ENCODE measurements at places on chromosomes 2 and 18.

DNA sequence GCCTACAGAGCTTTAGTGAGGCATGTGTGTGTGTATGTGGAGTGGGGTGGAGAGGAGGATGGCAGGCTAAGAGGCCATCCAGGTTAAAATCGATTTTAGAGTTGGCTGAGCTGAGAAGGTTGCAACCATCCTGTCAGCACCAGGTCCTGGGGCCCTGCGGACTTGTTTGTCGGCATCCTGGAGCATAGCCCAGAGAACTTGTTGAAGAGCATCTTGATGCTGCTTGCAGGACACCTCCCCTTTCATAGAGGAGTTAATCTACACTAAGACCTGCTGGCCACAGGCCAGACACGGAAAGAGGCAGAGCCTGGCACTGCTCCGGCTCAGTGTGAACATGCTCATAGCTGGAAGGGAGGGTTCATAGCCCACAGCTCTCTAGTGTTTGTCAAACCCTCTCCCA lies 72.1 kb upstream of the RGPD5 start:
- DNase-seq = no peak

DNA sequence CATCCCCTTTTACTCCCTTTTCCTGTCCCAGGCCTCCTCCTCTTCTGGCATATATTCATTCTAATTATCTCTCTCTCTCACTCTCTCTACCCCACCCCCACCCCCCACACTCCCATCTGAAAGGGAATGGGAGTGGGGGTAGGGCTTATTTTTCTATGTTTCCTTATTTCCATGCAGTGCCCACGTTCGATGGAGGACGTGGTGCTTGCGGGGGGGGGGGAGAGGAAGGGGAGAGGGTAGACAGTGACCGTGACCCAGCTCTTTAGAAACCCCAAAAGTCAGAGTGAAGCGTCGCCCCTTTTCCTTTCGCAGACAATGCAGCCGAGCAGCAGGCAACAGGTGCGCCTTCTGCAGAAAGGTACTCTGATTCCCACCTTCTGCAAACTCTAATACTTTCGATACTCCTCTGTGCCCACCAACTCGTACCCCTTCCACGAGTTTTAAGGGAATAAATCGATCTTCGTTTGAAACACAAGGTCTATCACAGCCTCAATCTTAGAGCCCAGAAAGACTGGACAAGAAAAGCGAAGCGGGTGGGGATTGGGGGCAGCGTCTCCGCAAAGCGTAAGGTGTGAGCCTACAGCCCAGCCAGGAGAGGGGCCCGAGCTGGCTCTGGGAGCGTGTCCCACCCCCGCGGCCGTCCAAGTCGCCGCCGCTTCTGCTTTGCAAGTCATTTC lies 891 bp upstream of the NR4A2 start:
- no peak for DNase-seq

- DNase-seq = peak; percentile 66
These were observed 6.1 kb downstream of the MPV17 start for GRCh38 chr2:27316655-27317412.

GRCh38 chr2:65375723-65376122 lies 56.7 kb downstream of the SPRED2 start:
- DNase-seq = no peak

DNA sequence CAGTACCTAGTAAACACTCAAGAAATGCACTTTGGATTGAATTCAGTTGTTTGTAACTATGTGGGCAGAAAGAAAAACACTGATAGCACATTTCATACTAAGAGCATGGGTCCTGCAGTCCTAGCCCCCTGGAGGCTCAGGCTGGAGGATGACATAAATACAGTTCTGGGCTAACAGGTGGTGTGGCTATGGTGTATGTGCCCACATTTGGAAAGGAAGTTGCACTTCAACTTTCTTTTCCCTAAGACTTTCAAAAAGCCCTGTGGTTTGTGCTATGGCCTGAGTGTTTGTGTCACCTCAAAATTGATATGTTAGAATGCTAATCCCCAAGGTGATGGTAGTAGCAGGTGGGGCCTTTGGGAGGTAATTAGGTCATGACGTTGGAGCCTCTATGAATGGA lies 218.2 kb downstream of the CDCA7 start:
- no peak for DNase-seq

DNA sequence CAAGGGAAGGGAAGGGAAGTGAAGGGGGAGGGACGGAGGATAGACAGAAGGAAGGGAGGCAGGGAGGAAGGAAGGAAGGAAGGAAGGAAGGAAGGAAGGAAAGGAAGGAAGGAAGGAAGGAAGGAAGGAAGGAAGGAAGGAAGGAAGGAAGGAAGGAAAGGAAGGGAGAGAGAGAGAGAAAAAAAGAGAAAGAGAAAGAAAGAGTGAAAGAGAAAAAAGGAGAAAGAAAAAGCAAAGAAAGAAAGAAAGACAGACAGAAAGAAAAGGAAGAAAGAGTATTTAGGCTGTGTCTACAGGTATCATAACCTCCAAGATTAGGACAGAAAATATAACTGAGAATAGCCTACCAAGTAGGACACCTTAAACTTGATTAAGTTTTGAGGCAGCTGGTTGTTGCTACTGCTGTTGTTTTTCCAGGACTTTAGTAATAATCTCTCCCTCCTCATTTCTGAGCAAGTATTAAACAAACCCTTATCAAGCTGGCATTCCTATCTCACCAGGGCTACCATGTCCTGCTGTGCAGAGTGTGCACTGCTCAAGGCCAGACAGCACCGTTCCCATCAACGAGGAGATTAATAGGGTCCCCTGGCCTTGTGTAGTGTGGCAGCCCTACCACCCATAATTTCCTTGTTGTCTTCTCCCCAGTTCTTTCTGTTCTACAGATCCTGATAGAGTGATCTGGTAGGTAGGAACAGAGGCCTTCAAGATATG lies 90.5 kb upstream of the FHL2 start:
- no peak for DNase-seq

DNA sequence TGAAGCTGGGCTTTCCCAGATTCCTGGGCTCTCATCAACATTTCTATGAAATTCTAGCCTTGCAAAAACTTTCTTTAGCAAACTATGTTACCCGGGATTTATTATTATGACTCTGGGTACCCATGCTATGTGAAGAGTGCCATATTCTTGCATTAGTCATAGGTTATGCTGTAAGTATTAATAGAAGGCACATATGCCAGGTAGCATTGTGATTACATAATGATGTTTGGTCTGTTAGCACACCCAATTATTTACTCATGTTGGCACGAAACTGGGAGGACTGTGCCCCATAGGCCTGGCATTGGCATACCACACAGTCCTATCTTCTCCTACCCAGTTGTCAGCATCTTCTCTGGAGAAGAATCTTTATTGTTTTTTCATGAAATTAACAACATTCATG lies 171.0 kb downstream of the SLC4A3 start:
- no peak for DNase-seq

GRCh38 chr2:212904646-212905045 lies 246.8 kb downstream of the IKZF2 start:
- no peak for DNase-seq

- no peak for DNase-seq
These were observed 296.5 kb downstream of the NOL4 start for GRCh38 chr18:33928231-33928630.

DNA sequence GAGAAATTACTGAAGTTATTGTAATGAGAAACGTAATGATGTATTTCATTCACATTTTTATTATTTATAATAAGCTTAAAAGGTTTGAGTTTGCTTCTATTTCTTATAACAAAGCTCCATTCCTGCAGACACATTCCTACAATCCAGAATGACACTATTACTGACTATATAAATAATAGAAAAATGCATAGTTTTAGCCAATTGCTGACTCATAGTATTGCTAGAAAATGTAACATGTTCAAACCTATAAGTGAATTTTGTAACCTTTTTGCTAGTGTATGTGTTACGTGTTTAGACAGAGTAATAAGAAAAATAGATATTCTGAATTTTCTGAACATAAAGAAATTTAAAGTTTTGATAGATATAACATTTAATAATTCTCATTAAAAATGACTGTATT lies 9.3 kb upstream of the VWC2L start:
- DNase-seq = no peak

DNA sequence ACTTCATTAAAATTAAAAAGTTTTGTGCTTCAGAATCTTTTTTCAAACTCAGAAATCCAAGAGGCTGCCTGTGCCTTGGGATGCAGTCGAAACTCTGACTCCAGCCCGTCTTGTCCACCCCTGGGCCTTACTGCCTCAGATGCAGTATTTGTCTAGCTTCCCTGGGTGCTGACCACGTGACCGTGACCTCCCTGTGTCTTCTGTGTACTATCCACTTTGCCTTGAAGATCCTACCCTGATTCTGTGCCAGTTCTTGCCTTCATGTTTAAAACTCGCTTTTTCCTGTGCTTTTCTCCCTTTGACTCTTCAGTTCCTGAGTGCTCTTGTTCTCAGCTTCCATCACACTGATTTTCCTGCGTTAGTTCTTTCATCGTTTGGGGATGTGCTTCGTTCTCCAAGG lies 80.7 kb downstream of the ITGB1BP1 start:
- no peak for DNase-seq

DNA sequence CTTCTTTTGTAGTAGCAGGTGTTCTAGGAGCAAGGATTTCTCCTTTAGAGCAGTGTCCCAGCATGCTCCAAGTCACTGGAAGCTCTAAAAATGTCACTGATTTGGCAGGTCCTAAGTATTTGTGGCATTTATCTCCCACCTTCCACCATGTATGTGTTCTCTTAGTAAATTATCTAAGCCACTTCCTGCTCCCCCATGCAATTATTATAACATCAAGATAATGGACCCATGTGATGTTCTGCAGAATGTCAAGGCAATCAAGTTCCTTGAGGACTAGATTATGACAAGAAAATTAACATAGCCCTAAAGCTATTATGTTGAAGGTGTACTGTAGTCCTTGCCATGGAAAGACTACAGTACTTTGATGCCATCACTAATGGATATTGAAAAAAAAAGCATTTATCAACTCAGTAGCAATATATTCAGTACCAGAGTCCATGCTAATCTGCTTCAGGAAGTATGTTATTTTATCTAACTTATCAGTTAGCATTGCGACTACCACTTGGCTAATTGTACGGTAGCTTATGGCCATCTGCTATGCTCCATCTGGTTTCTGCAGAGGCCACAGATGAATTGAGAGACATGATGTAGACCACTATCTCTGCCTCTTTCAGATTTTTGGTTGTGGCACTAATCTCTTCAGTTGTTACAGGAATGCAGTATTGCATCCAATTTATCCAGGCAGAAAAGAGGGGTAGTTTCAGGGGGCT lies 56.7 kb downstream of the GPR39 start:
- no peak for DNase-seq

DNA sequence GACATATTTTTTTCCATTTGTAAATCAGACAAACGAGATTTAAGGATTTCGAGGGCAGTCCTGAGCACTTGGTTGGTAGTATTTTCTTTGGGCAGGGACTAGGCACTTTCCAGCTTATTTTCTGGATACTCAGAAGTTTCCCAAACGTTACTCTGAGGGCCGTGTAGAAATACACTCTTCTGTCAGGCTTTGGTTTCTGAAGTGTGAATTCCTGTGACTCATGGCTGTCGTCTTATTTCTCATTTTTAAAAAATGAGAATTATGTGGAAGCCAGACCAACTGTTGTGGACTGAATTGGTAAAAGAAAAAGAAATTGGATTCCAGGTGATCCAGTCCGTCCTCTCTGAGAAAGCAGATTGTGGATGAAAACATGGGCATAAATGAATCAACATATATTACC lies 658.6 kb upstream of the FANCL start:
- no peak for DNase-seq

DNA sequence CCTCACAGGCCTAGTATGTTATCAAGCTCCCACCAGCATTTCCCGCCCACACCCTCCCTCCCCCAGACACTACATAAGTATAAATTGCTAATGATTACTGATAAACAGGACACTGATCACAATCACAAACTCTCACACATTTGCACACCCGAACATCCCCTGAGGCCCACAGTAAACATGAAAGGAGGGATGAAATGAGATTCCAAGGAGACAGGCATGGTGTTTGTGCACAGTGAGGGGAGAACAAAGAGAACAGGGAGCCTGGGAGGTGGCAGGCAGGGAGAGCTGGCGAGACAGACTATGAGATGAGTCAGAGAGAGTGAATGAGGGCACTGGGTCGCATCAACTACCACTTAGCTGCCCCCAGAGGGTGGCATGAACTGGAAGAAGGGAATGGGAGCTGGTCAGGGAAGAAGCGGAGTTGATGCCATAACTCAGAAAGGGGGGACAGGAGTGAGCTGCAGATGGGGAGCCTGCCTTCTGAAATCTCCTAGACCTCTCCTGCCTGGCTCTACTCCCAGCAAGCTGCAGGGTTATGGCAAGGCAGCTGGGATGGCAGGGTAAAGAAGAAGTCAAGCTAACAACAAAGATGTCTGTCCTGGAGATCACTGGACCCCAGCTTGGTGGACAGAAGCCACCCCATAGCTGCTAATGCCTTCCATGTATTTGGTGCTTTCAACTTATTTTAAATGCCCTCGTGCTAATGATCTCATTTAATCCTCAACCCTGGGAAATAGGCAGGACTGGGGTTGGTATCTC lies 5.1 kb downstream of the KIF3C start:
- DNase-seq = no peak

DNA sequence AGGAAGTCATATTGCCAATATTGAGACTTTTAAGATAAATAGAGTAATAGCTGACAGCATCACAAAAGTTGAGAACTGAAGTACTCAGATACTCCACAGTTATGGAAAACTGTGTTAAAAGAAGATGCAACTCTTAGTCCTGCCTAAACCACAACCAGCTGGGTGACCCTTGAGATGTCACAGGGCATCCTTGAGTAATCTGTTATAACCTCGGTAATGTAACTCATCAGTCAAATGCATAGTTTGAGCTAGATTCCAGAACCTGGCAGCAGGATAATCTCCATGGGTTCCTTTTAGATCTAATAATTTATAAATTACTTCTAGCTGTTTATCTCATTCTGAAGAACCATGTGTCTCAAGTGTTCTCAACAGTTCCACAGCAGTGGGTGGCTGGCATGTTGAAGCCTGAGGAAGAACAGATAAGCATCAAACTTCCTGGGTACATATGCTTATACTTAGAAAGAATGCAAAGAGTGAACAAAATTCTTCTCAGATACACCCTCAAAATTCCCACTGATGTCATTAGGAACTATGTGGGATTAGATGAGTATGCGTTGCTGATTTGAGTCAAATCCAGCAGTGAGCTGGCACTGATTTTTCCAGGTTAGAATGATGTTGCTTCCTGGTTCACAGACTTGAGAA lies 304.1 kb upstream of the ERBB4 start:
- no peak for DNase-seq

DNA sequence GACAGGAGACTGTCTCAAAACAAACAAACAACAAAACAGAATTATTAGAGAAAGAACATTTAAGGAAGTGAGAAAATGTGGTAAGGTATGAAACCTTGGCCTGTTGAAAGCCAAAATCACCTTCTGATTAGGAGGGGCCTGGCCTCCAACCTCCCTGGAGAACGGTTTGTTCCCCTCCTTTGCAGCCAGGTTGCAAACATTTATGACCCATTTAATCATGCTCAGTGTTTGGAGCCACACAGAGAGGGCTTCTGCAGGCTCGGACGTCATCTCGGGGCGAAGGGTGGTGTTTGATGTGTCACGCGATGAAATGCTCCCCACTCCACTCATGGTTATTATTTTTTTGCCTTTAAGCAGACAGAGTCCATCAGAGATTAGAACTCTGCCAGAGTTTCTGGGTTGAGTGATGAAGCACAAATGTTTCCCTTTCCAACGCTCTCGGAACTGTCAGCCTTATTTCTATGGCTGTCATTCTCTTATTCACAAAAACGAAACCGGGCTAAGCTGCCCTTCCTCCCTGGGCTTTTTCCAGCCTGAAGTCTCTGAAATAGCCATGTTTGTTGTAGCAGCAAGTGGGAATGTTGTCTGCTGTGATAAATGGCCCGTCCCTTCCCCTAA lies 33.6 kb upstream of the ROCK2 start:
- no peak for DNase-seq

Data from NCI-H510A (cell line).